ENCODE measurements at places on chromosomes 1 and 21. TPM values are rescaled to one million over a fixed set of nuclear protein-coding genes. Genes with fewer than 3 reads are reported as not detected.
A peak's percentile ranks its signal among the peaks of the same experiment; 100 is the strongest.

CSMD2 gene
- not detected for total RNA-seq

DNA sequence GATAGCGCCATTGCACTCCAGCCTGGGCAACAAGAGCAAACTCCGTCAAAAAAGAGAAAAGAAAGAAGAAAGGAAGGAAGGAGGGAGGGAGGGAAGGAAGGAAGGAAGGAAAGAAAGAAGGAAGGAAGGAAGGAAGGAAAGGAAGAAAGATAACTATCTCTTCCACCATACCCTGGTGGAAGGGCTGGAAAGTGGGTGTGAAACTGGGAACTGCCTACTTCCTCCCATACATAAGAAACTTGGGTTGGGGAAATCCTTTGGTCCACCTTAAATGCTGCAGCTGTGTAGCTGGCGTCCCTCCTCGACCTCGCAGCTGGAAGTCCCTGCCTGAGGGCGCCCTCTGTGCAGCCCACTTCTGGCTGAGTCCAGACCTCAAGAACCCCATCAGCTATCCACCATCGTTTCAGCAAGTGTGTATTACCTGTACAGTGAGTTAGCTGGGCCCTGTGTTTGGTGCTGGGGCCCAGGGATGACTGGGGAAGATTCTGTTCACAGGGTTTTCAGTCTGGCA is 4.6 kb upstream of the FAM167B start:
- no peak overlapping the region for H3K4me3 ChIP-seq
- no peak for DNase-seq
- no peaks in the 10 kb centered on the region for H3K36me3 ChIP-seq
- no peak overlapping the region for H3K27ac ChIP-seq
- no peaks in the 10 kb centered on the region for H3K27me3 ChIP-seq

MAN1C1 gene
- total RNA-seq: 22.3 TPM

DNA sequence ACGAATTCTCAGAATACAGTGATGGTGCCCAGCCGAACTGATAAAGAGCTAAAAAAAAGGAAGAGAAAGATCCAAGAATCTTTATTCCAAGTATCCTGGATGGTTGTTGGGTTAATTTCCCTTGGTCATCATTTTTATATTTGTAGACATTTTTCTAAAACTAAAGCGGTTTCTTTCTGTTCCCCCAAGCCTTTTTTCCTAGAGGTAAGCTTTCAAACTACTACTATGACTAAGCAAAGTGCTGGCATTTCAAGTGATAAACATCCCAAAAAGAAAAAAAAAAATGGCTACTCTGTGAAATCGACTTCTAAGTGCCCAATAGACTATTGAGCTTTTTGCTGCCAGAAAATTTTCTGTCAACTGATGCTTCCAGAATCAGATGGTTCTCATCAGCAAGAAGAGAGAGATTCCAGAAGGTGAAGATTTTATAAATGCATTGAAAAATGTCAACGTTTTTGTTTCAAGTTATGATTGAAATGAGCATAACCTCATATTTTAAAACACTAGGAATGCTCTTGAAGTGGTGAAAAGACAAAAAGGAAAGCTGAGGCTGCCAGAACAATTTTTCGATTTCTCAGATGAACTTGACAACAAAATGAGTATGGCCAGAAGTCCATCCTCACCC is 96.1 kb upstream of the ZC3H11B start:
- no peak overlapping the region for H3K27ac ChIP-seq
- no peaks in the 10 kb centered on the region for H3K36me3 ChIP-seq
- H3K4me1 ChIP-seq: no peaks in the 10 kb centered on the region

DNA sequence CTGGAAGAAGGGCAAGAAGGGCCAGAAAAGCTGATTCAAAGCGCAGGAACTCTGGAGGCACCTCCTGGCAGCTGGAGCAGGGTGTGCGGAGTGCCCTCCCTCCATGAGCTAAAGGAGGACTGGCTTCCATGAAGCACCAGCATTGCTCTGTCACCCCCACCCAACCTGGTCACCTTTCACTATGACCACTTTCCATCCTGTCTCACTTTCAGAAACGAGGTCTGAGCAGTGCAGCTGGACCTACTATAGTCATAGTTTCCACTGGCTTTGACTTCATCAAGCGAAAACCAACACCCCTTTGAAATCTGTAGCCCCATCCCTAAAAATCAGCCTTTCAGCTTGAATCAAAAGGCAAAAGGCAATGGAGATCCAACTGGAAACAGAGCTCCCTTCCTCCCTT is 84.8 kb upstream of the CACNA1E start:
- peak overlapping the region; percentile 92 for H3K27ac ChIP-seq
- DNase-seq: peak; percentile 26
- H3K4me3 ChIP-seq: no peak overlapping the region
- no peaks in the 10 kb centered on the region for H3K36me3 ChIP-seq

DNA sequence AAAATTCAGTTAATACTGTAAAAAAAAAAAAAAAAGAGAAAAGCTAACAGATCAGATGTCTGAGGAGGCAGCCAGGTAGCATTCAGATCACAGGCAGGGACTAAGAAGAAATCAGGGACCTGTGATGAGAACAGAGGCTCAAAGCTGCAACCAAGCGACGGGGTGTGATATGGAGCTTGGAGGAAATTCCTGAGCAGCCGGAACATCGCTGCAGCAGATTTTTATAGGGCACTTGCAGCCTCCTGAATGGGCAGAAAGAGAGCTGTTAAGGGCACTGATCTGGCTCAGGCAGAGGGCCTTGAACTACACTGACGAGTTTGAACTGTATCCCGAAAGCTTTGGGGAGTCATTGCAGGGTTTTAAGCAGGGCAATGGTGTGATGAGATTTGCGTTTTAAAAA is 315.4 kb downstream of the ADGRL2 start:
- no peaks in the 10 kb centered on the region for H3K27me3 ChIP-seq
- H3K36me3 ChIP-seq: no peaks in the 10 kb centered on the region
- no peak overlapping the region for H3K4me3 ChIP-seq
- DNase-seq: no peak
- H3K4me1 ChIP-seq: no peaks in the 10 kb centered on the region

DNA sequence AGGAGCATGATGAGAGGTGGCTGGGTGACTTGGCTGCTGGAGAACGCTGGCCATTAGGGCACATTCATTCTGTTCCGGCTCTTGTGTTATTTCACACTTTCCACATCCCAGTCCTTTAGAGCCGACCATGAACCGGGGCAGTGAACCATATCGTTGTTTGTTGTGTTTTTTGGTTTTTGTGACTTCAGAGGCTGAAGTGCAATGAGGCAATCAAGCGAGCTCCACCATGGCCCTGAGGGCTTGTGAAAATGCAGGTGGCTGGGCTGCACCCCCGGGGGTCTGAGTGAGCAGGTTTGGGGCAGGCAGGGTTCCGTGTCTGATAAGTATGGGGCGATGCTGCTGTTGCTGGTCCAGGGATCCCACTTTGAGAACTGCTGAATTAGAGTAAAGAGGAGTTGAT is 23.7 kb downstream of the ABCG1 start:
- DNase-seq: no peak
- no peak overlapping the region for H3K27ac ChIP-seq
- no peaks in the 10 kb centered on the region for H3K36me3 ChIP-seq
- peaks cover 30% of the 10 kb centered on the region for H3K4me1 ChIP-seq
- H3K4me3 ChIP-seq: no peak overlapping the region

- H3K4me1 ChIP-seq: peaks cover 9% of the 10 kb centered on the region
- H3K36me3 ChIP-seq: no peaks in the 10 kb centered on the region
- H3K27me3 ChIP-seq: peaks cover 43% of the 10 kb centered on the region
- no peak for DNase-seq
These were observed 4.0 kb upstream of the MEX3A start for GRCh38 chr1:156086256-156086662.

GRCh38 chr1:103274886-103275285 is 166.6 kb upstream of the COL11A1 start:
- H3K27ac ChIP-seq: no peak overlapping the region
- H3K4me1 ChIP-seq: no peaks in the 10 kb centered on the region
- H3K27me3 ChIP-seq: no peaks in the 10 kb centered on the region
- H3K4me3 ChIP-seq: no peak overlapping the region
- DNase-seq: no peak

GRCh38 chr1:178918955-178919354 is 48.1 kb upstream of the ANGPTL1 start:
- H3K4me3 ChIP-seq: no peak overlapping the region
- H3K27ac ChIP-seq: no peak overlapping the region
- H3K27me3 ChIP-seq: peaks cover 11% of the 10 kb centered on the region
- no peaks in the 10 kb centered on the region for H3K36me3 ChIP-seq
- no peak for DNase-seq

GRCh38 chr1:18179009-18179408 is 71.4 kb downstream of the IGSF21 start:
- DNase-seq: no peak
- H3K27me3 ChIP-seq: peaks cover 5% of the 10 kb centered on the region
- no peaks in the 10 kb centered on the region for H3K4me1 ChIP-seq
- H3K4me3 ChIP-seq: no peak overlapping the region
- no peaks in the 10 kb centered on the region for H3K36me3 ChIP-seq
- no peak overlapping the region for H3K27ac ChIP-seq

DNA sequence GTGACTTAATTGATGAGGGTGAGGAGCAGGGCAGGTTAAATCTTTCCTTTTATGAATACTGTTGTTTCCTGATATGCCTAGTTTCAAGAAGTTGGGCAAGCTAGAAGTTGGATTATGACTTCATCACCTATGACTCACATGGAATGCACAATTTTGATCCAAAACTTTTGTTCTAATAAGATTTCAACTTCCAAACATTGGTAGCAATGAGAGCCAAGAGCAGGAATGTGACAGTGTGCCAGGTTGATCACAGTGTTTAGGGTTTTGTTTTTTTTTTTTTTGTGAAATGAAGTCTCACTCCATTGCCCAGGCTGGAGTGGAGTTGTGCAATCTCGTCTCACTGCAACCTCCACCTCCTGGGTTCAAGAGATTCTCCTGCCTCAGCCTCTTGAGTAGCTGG is 349.4 kb downstream of the DUSP10 start:
- no peaks in the 10 kb centered on the region for H3K36me3 ChIP-seq
- no peaks in the 10 kb centered on the region for H3K4me1 ChIP-seq
- no peak overlapping the region for H3K27ac ChIP-seq
- no peak overlapping the region for H3K4me3 ChIP-seq
- no peaks in the 10 kb centered on the region for H3K27me3 ChIP-seq
- no peak for DNase-seq

- H3K36me3 ChIP-seq: peaks cover 51% of the 10 kb centered on the region
- no peaks in the 10 kb centered on the region for H3K27me3 ChIP-seq
- no peaks in the 10 kb centered on the region for H3K4me1 ChIP-seq
- DNase-seq: no peak
- no peak overlapping the region for H3K27ac ChIP-seq
- no peak overlapping the region for H3K4me3 ChIP-seq
These were observed 19.8 kb downstream of the PTBP2 start for GRCh38 chr1:96741335-96741734.

- H3K4me3 ChIP-seq: no peak overlapping the region
- no peaks in the 10 kb centered on the region for H3K27me3 ChIP-seq
- DNase-seq: no peak
- H3K36me3 ChIP-seq: peaks cover 17% of the 10 kb centered on the region
These were observed 8.1 kb downstream of the GABPA start for GRCh38 chr21:25742900-25743299.

DNA sequence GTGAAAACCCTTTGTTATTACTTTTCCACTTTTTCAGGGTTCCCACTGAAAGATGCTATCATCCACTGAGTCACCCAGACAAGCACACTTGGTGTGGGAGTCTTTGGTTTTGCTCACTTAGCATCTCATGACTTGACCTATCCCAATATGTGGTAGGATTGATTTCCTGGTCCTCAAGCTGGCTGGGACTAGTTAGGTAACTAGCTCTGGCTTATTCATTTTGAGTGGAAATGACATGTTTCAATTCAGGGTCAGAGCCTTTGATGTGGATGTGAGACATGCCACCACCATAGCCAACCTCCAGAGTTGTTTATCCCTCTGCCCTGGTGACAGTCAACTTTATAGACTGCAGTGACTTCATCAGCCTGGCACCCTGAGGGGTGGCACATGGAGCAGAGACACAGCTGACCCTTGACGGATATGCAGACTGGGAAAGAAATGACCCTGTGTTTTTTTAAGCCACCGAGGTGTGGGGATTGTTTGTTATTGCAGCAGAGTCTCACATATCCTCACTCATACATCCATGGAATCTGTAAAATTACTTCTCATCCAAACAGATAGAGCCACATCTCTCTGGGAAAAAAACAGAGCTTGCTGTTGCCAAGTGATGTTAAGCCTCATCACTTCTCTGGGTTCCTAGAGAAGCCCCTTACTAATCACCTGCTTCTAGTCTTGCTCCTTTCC is 699.9 kb downstream of the MATN1 start:
- DNase-seq: no peak
- H3K36me3 ChIP-seq: no peaks in the 10 kb centered on the region
- H3K27me3 ChIP-seq: peaks cover 16% of the 10 kb centered on the region
- H3K4me1 ChIP-seq: no peaks in the 10 kb centered on the region
- H3K4me3 ChIP-seq: no peak overlapping the region

ZYG11A gene
- total RNA-seq: 0.25 TPM

- DNase-seq: no peak
- H3K27me3 ChIP-seq: peaks cover 39% of the 10 kb centered on the region
- H3K36me3 ChIP-seq: no peaks in the 10 kb centered on the region
- H3K27ac ChIP-seq: no peak overlapping the region
- H3K4me1 ChIP-seq: no peaks in the 10 kb centered on the region
- H3K4me3 ChIP-seq: no peak overlapping the region
These were observed 31.2 kb downstream of the SDC3 start for GRCh38 chr1:30877205-30877912.

DNA sequence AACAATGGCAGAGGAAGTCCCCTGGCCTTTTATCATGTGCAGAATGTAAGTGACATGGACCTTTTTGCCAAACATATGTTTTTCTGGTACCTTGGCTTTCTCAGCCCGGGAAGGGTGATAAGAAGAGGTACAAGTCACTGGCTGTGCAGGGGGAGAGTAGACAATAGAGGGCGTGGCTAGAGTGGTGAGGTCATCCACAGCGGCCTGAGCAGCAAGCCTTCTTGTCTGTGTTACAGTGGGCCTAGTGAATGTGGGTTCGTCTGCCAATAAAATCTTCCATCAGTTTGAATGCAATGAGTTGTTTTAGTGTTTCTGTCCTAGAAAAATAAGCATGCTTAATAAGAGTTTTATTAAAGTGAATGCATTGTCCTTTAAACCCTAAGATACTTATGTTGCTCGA is 59.0 kb upstream of the PGD start:
- peaks cover 23% of the 10 kb centered on the region for H3K36me3 ChIP-seq
- no peak for DNase-seq
- H3K27me3 ChIP-seq: no peaks in the 10 kb centered on the region

TMPRSS3 gene
- 24.6 TPM for total RNA-seq

NPL gene
- 5.0 TPM for total RNA-seq

GRCh38 chr1:185401019-185401418 is 84.0 kb upstream of the IVNS1ABP start:
- no peak overlapping the region for H3K4me3 ChIP-seq
- H3K27ac ChIP-seq: no peak overlapping the region
- no peaks in the 10 kb centered on the region for H3K36me3 ChIP-seq
- DNase-seq: no peak

- H3K27ac ChIP-seq: no peak overlapping the region
- H3K4me1 ChIP-seq: no peaks in the 10 kb centered on the region
- DNase-seq: no peak
- H3K27me3 ChIP-seq: no peaks in the 10 kb centered on the region
- no peaks in the 10 kb centered on the region for H3K36me3 ChIP-seq
These were observed 46.5 kb downstream of the TMEM200B start for GRCh38 chr1:29077155-29077554.

- peak; percentile 52 for DNase-seq
- peak overlapping the region; percentile 90 for H3K4me3 ChIP-seq
- peaks cover 11% of the 10 kb centered on the region for H3K27me3 ChIP-seq
- H3K27ac ChIP-seq: peak overlapping the region; percentile 70
These were observed 1.3 kb downstream of the TGFBR3 start for GRCh38 chr1:91884459-91885212.

AVPR1B gene
- total RNA-seq: not detected

- H3K4me3 ChIP-seq: no peak overlapping the region
- peaks cover 44% of the 10 kb centered on the region for H3K36me3 ChIP-seq
- DNase-seq: peak; percentile 64
- H3K27me3 ChIP-seq: no peaks in the 10 kb centered on the region
- H3K27ac ChIP-seq: peak overlapping the region; percentile 63
These were observed 37.4 kb downstream of the TRIT1 start for GRCh38 chr1:39845569-39846566.

HCRTR1 gene
- not detected for total RNA-seq

BLACAT1 gene
- total RNA-seq: 0.55 TPM
